Right forelimb (tissue), 1 donor: ENCODE measurements at places on chromosomes 3 and 15.

GRCh38 chr3:33287672-33288282 lies 10.5 kb downstream of the FBXL2 start:
- DNase-seq, result no peak

- DNase-seq, result no peak
Observed at GRCh38 chr3:30811151-30811795, 83.2 kb downstream of the GADL1 start.

DNA sequence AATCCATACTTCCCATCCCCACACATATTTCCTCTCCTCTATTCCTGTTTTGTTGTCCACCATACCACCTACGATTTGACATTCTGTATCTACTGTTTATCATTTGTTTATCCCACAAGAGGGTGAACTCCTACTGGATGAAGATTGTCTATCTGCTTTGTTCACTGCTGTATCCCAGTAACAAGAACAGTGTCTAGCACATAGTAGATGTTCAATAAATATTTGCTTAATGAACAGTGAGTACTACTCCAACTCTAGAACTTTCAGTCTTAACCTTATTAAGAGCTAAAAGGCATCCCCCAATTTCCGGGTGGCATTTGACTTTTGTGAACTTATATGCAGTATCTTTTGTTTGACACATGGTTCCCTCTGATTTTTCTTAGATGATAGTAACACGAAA lies 1.3 kb downstream of the PYGO1 start:
- DNase-seq, result no peak

DNA sequence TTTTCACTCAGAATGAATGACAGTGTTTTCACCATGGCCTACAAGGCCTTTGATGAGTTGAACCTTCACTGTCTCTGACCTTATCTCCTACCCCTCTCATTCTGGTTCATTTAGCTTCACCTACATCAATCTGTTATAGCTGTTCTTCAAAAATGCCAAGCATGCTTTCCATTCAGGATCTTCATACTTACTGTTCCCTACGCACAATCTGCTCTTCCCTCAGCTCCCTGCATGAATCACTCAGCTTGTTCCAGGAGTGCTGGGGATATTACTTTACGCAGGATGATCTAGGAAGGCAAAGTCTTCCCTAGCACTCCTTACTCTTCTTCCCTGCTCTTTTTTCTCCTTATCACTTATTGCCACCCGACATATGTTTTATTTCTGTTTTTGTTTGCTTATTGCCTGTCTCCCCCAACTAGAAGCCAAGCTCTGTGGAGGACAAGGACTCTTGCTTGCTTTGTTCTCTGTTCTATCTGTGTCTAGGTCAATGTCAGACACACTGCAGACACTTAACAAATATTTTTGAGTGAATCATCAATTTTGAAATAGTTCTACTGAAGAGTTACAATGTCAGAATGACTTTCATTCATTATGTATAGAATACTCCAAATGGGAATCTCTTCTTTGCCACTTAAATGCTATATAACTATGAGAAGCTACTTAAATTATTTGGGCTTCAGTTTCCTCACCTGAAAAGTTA lies 238.3 kb upstream of the FEZF2 start:
- no peak for DNase-seq

DNA sequence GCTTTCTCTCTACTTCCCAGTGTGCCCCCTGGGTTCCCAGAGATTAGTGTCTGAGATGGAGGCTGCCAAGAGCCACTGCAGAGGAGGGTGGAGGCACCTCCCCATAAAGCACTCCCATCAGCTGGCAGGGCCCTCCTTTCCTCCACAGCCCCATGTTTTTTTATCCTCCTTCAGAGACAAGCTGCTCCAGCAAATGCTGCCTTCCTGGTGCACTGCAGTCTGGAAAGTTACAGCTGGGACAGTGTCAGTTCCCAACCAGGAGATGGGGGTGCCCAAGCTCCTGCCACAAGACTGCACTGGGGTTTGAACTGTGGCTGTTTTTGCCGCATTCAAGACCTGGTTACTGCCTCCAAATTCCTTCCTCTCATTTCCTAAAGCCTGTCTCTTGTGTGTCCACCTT lies 206.1 kb downstream of the CADPS start:
- no peak for DNase-seq

DNA sequence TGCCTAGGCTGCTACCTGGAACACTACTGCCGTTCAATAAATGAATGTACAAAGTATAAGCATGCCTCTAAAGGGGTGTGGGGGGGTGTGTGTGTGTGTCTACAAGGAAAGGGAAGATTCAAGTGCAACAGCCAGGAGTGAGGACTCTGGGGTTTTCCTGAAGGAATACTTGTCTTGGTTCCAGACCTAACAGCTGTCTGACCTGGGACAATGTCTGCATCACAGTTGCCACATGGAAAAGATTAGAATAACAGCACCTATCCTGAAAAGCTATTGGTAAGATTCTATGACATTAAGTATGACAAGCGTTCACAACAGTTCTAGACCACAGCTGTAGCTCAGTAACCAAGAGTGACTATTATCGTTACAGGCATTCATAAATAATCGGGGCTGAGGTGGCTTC lies 345.2 kb downstream of the FOXP1 start:
- DNase-seq, result no peak

- DNase-seq, result no peak
Observed at GRCh38 chr15:39556461-39556860, 24.4 kb upstream of the THBS1 start.

DNA sequence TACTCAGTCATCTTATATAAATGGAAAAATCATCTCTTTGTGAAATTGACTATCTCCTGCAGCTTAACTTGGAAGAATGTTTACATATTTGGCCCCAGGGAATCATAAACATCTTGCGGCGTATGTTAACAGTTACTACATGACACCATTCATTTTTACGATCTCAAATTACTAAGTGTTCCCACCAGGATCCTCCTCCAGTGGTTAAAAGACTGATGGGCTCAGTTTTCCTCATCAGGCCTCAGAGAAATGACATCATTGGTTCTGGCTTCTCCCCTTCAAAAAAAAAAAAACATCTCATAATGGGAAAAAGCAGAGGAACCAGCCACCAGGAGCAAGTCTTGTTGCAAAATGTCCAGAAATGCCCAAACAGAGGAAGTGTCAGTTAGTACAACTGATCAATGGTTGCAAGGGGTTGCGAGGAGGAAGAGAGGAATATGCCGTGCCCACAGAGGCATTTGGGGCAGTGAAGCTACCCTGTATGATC lies 70.5 kb upstream of the LIPC start:
- no peak for DNase-seq

DNA sequence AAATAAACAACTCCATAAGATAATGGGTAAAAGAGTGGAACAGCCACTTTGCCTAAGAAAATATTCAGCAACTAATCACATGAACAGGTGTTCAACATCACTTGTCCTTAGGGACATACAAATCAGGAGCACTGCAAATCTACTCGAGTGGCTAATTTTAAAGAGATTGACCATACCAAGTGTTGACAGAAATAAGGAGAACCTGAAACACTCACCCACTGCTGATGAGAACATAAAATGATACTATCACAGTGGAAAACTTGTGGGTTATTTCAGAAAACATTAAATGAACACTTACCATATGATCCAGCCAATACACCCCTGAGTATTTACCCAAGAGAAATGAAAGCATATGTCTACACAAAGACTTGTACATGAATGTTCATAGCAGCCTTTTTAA lies 70.5 kb downstream of the GABRB3 start:
- no peak for DNase-seq

GRCh38 chr3:194817592-194817930 lies 131.9 kb downstream of the FAM43A start:
- no peak for DNase-seq

DNA sequence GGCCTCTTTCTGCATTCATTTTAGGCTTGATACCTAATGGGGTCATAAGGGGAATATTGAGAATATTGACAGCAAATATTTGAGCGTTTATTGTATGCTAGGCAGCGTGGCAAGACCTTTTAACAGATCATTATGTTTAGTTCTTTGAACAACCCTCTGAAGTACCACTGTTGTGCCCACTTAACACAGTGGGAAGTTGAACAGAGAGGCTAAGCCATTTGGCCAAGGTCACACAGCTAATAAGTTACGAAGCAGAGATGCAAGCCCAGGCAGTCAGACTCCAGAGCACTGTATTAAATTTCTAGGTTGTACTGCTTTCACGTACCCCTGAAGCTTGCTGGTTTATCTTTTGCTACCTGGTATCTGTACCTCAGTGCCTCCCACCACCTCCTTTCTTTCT lies 1.1 kb downstream of the RAB7A start:
- no peak for DNase-seq

DNA sequence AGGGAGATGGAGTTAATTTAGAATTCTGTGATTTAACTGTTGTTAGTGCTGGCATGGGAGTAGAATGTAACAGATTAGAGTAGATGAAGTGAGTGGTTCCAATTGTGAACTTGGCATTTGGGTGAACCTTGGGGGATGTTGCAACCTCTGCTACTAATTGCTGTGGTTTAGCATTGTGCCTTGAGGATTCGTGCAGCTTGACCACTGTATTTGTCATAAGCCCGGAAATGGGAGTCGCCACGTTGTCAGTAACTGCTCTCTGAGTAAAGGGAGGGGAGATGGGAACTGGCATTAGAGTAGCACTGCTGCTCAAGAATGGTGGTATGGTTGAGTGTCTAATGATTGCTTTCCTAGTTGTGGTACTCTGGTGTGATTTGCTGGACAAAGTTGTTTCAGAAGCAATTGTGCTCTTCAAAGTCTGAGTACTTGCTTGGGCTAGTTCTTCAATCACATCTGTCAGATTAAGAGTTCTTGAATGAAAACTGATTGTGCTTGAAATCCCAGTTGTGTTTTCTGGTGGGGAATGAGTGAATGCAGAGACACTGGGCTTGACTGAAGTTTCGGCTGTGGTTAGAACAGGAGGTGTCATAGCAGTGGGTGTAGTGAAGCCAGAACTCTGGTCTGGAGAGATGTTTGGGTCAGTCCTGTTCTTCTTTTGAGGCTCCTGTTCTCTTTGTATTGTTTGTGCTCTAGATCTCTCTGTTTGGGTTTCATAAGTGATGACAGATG lies 15.4 kb downstream of the IGSF10 start:
- no peak for DNase-seq

DNA sequence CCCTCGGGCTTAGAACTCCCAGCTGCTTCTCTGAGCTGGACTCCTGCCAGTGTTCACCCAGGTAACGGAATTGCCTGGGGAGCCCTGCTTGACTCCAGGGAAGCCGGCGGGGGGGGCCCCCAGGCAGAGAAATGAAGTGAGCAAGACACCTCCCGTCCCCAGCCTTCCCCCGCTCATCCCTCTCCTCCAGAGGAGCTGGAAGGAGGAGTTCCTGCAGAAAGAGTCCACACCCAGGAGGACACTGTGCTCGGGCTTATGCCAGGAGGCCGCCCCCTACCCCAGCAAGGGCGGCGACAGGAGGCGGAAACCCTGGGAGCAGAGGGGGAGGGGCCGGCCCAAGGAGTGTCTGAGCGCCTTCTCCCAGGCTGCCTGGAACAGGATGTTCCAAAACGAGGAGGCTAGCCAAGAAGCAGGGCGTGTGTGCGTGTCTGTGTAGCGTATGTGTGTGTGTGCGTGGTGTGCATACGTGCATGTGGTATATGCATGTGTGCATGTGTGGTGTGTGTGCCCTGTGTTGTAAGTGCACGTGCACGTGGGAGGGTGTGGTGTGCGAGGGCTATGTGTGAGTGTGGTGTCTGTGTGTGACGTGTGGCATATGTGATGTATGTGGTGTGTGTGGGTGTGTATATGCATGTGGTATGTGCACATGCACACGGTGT lies 511.3 kb downstream of the SHQ1 start:
- peak; percentile 89 for DNase-seq

GRCh38 chr3:32459450-32459849 lies 43.2 kb downstream of the CMTM6 start:
- DNase-seq, result no peak

DNA sequence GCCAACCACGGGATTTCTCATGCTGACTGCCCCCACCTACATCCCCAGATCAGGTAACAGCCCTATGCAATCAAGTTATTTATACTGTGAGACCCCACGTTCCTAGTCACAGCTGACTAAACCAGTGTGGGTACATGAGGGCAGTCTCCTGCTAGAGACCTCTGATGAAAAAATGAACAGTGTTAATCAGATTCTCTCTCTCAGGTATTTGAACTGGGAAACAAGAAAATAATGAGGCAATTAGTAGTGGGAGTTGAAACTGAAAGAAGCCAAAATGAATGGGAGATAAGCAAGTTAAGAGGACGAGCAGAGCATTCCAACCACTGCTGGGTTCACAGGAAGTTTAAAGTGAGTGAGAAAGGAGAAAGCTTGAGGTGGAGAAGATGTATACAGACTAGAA lies 98.5 kb upstream of the MYO5C start:
- no peak for DNase-seq
